ENCODE measurements at places on chromosomes 13 and 19.

- DNase-seq, result no peak
Measured at GRCh38 chr13:27011661-27012060, 159.9 kb downstream of the USP12 start.

- DNase-seq, result no peak
Measured at GRCh38 chr13:67880916-67881315, 650.8 kb upstream of the PCDH9 start.

- no peak for DNase-seq
Measured at GRCh38 chr13:67080351-67080750, 149.8 kb downstream of the PCDH9 start.

DNA sequence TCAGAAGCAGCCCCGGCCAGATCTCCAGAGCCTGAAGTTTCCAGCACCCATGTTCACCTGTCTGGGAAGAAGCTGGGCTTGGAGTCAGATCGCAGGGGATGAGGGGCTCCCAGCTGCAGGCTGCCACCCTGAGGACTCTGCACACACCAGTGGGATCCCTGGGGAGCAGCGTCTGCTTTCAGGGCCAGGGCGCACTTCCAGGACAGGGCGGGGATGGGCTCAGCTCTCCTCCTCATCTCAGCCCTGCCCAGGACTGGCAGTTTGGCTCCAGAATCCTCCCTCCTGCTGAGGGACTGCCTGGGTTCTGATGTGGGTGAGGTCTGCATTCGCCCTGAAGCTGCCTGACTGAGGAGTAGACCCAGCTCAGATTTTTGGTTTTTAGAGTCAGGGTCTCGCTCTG is 3.5 kb downstream of the SLC7A9 start:
- no peak for DNase-seq

DNA sequence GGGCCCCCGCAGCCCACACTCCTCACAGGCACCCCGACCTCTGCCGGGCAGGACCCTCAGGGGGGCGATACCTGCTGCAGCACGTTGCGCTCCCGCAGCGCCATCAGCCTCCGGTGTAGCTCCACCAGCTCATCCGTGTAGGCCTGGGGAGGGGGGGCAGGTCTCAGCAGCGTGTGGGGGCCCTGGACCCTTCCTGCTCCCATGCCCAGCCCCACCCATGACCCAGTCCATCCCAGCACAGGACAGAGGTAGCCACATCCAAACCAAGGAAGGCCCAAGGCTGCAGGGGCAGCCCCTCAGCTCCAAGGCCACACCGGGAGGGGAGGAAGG is 66.5 kb downstream of the MLLT1 start:
- no peak for DNase-seq

DNA sequence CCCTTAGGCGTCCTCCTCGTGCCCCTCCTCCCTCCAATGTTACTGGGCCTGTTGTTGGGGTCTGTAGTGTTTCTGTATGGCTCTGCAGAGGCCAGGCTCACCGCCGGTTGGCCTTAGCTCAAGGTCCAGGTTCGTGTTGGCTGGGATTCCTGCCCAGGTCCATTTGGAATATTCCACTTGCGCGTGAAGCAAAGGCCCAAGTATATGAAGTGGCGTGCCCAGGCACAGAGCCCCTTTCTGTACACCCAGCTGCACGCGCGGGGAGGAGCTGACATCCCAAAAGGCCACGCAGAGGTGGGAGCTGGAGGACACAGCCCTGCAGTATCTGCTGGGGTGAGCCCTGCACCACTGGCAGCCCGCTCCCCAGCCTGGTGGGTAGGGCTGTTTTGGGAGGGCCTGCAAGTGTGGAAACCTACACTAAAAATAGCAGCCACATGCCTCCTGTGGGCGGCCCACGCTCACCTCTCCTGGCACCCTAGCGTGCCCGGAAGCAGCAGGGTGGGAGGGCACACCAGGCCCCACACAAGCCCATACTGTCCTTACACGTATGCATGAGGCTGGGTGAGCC is 30.2 kb downstream of the CRTC1 start:
- no peak for DNase-seq

- no peak for DNase-seq
Measured at GRCh38 chr13:72657379-72657778, 70.0 kb downstream of the MZT1 start.

DNA sequence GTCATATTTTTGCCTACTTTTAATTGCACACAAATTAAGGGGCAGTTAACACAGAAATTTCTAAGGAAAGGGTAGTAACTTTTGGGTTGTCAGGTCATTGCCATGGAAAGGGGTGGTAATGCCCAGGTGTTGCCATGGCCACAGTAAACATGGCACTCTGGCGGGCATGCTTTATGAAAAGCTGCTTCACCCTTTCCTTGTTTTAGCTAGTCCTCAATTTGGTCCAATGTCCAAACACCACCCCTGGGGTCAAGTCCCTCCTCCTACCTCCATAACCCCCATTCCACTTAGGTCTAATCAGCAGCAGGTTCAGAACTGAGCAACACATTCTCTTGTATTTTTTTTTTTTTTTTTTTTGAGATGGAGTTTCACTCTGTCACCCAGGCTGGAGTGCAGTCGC is 6.6 kb downstream of the FFAR2 start:
- no peak for DNase-seq

DNA sequence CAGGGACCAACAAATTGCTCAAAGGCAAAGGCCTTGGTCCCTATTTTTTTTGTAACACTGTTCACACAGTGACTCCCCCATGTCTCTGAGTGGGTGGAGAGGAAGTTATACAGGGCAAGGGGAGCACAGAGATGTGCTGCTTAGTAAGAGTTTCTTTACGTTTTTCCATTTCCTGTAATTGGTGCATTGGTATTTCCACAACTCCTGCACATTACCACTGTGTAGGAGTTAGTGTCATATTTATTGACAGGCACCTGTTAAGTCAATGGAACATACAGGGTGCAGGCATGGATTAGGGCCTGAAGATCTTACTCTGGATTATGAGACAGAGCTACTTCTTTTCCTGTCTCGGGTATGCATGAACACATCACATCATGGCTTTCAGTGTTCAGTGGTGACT is 45.2 kb downstream of the SOX21 start:
- DNase-seq, result no peak

GRCh38 chr13:110218581-110219201 is 88.3 kb downstream of the COL4A1 start:
- no peak for DNase-seq

- no peak for DNase-seq
Measured at GRCh38 chr13:43326100-43326499, 302.7 kb downstream of the DNAJC15 start.

- DNase-seq, result no peak
Measured at GRCh38 chr19:10453852-10454251, 33.5 kb downstream of the PDE4A start.

DNA sequence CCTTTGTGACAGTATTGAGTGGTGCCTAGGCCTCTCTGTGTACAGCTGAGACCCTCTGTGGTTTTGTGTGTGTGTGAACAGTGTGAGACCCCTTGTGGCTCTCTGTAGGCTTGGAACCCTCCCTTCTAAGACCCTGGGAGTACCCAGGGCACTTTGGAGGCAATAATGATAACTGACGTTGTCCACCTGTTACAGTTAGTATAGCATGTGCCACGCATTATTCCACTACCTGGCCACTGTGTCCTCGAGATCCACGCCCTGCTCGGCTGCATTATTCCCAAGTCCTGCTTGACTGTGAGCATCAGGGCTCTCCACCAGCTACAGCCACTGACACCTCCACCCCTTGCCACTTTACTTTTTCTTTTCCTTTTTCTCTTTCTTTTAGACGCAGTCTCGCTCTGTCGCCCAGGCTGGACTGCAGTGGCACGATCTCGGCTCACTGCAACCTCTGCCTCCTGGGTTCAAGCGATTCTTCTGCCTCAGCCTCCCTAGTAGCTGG is 2.0 kb downstream of the GRAMD1A start:
- no peak for DNase-seq
